ENCODE measurements at places on chromosomes 11 and 22.

- no peak for DNase-seq
Observed at GRCh38 chr11:20707876-20708275, 38.5 kb downstream of the NELL1 start.

DNA sequence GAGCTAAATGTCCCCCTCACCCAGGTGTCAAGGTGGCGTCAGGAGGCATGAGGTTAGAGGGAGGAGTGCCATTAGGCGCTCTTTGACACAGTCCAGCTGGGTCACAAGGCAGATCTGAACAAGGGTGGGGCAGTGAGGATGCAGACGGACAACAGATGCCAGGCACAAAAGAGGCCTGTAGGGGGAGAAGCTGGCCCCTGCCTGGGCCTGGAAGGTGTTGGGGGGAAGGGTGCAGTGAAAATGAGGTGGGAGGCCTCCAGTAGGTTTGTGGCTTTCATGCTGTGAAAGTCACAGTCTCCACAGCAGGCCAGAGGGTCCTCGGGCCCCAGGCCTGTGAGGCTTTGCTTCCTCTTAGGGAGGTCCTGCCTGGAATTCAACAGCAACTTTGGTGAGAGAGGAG lies 85.0 kb upstream of the PLET1 start:
- peak; percentile 28 for DNase-seq

DNA sequence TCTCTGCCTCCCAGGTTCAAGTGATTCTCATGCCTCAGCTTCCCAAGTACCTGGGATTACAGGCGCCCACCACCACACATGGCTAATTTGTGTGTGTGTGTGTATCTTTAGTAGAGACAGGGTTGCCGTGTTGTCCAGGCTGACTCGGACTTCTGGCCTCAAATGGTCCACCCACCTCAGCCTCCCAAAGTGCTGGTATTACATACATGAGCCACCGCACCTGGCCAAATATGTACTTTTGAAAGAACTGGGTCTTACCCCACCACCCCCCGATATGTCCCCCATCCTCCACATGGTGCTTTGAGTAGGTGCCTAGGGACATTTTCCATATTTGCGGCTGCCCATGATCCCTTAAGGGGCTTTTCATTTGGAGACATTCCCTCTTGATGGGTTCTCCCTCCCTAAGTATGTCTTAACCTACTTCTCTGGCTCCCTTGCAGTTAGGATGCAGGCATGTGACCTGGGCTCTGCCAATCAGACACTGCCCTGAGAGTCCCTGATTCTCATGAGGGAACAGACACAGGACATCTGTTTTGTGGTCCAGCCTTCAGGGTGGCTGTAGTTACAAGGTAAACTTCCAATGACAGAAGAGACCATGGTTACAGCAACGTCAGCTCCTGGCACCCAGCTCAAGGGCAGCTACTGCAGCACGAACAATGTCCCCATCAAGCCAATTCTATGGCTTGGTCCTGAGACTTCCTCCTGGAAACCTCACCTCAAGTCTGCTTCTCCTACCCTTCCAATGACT lies 48.4 kb downstream of the CHST1 start:
- DNase-seq, result no peak

- peak; percentile 34 for DNase-seq
Observed at GRCh38 chr11:20160425-20161229, at the start of gene DBX1. Gene DBX1 (minus strand): TSS chr11:20160475. CDS start chr11:20160324, 151 bp downstream.

GRCh38 chr11:93648158-93648557 lies 13.3 kb upstream of the CEP295 start:
- DNase-seq, result peak; percentile 15

GRCh38 chr11:95556342-95557163 lies 233.0 kb downstream of the FAM76B start:
- no peak for DNase-seq

- DNase-seq, result no peak
Observed at GRCh38 chr11:66842501-66842895, 743 bp upstream of the RCE1 start.

DNA sequence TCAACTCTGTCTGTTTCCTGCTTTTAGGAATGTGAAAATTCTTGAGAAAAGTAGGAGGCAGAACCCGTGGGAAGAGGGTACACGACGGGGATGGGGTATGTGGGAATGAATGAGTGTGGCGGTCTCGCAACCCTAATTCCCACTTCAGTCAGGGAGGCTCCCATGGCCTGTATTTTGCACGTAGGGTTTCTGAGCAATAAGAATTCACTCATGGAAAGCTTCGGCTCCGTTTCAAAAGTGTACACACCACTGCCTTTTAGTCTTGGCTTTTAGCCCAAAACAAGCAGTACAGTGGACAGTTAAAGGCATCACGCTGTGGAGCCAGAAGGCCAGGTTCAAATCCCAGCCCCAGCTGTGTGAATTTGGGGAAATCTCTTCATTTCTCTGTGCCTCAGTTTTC lies 116.7 kb downstream of the MN1 start:
- no peak for DNase-seq

- no peak for DNase-seq
Observed at GRCh38 chr11:130874955-130875531, 41.2 kb downstream of the SNX19 start.

GRCh38 chr11:8685306-8685705 lies 2.7 kb downstream of the RPL27A start:
- DNase-seq, result no peak

DNA sequence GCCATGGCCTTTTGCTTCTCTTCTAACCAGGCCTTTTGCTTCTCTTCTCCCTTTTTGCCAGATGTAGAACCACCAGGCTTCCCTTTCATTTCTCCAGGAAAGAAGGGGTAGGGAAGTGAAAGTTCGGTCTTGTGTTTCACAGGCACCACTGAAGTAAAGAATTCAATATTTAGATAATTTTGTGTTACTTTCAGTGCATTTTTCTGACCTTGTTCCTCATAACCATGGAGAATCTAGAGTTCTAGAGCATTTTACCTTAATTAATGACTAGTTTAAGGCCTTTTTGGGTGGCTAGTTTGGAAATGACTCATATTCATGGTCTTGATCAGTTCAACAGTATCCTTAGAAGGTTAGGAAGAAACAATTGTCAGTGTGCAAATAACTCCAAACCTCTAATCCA lies 22.7 kb downstream of the GRAMD1B start:
- no peak for DNase-seq

DNA sequence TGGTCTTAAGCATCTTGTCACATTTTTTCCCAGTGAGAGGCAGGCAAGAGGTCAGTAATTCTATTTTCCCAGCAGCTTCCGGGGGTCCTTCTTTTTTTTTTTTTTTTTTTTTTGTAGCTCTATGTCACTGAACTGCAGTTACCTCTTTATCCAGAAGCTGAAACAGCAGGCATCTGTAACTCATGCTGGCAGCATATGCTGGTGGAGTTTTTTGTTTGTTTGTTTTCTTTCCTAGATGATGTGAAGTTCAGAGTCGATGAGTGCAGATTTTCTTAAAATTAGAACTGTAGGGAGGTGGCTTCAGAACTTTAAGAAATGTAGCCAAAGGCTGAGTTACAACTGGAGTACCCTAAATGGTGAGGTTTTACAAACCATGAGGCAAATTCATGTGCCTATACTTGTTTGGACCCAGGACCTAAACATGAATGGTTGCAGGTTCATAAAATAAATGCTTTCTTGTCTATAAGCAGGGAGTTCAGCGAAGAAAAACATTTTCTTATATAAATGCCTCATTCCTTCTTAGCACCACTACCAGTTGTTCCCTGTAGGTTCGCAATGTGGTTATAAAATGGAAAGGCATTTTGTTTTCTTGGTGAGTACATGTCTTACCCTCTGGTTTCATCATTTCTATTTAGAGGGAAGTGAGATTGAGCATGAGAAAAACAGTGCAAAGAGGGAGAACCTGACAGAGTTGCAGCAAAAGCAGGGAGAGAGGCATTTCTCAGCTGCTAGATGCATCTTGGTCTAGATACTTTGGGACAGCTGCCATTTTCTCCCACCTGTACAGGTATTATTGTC lies 84.0 kb downstream of the TRIM44 start:
- DNase-seq, result no peak

DNA sequence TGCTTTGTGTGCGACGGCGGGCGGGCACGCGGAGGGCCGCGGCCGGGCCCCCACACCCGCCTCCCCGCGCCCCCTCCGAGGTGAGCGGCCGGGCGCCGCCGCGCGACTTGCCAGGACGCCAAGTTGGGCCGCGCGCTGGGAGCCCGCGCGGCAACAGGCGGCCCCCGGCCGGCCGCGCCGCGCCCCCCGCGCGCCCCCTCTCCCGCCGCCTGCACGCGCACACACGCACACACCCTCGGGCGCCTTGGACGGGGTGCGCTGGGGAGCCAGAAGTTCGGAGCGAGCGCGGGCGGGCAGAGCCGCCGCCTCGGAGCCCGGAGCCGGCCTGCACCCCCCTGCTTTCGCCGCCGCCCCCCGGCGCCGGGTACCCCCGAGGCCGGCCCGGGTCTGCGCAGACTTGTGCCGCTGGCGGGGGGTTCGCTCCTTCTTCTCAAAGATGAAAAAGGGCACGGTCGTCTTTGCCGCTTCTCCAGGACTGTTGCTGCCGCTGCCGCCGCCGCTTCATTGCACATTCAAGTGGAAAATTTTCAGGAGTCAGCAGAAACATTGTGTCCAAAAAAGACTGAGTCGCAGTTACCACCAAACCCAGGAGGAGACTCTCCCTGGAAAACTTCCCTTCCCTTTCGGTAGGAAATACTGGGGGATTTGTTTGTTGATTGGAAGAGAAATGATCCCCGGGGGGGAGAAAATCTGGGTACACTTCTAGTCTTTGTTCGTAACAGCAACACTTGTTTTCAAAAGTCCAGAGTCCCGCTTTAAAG lies 895 bp downstream of the TEAD1 start:
- DNase-seq, result peak; percentile 42

GRCh38 chr11:96875712-96876111 lies 485.9 kb downstream of the JRKL start:
- no peak for DNase-seq

GRCh38 chr11:46348566-46349401 lies 1.5 kb downstream of the DGKZ start:
- no peak for DNase-seq

GRCh38 chr11:20670932-20671403 lies 1.6 kb downstream of the NELL1 start:
- DNase-seq, result no peak

DNA sequence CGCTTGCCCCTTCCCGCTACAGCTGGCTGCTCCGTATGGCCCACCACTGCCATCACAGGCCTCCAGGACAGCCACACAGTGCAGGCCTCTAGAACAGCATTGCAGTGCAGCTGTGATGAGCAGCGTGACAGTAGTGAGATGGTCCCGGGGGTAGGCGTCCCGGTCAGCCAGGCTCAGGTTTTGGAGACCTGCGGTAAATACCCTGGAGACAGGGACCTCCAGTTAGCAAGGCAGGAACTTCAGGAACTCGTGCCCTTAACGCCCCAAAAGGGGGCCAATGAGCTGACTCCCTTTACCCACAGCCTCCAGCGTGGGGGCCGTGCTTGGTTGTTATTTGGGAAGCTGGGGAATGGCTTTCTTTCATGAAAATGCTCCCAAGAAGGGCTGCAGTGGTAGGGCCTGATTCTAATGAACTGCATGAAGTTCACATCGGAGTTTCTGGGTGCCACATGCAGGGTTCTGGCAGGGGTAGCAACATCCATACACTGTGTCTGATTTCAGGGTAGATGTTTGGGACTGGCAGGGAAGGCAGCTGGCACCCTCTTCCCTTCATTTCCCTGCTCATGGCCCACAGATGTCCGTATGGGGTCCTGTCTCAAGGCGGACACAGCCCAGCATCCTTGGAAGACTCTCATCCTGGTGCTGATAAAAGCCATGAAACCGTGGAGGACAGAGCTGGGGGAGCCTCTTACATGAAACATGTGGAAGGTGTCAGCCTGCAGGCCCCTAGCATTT lies 440.5 kb downstream of the TBC1D22A start:
- DNase-seq, result no peak

GRCh38 chr22:29691636-29692326 lies 28.0 kb upstream of the CABP7 start:
- peak; percentile 97 for DNase-seq

- DNase-seq, result no peak
Observed at GRCh38 chr11:132821014-132821413, 711.3 kb downstream of the OPCML start.

DNA sequence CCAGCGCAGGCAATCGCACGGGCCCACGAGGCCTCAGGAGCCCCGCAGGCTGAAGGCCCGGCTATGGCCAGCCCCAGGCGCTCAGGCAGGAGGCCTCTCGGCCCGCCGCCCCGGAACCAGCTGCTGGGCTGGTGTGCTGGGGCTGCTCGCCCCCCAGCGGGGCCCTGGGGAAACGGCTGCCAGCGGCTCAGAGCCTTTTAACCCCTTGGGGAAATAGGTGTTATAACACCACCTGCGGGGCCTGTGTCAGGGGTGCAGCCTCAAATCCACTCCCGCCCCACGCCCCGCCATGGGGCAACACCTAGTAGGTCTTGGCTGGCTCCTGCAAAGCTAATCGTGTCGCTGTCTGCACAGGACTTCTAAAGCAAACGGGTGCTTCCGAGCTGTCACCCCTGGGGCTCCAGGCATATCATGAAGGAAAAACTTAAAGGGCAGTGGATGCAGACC lies 237.4 kb downstream of the TTC28 start:
- no peak for DNase-seq

DNA sequence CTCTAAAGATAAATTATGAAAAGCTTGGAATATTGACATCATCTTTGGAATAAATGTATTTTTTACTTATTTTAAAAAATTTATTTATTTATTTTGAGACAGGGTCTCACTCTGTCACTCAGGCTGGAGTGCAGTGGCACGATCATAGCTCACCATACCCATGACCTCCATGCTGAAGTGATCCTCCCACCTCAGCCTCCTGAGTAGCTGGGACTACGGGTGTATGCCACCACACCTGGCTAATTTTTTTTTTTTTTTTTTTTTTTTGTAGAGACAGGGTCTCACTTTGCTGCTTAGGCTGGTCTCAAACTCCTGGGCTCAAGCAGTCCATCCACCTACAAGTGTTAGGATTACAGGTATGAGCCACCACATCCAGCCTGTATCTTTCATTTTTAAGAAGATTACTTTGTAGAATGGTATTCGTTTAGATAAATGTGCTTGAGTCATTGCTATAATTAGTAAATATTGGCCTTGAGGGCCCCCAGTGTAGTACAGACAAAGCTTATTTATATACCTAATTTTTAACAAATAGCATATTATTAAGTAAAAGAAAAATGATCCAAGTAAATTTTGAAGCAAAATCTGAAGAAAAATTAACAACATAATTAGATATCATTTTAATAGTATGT lies 8.5 kb downstream of the SWAP70 start:
- no peak for DNase-seq

Measured in NCI-H146 (cell line).